ENCODE measurements at places on chromosomes 12 and 14.

- no peak for DNase-seq
Observed at GRCh38 chr14:85175556-85175955, 354.4 kb upstream of the FLRT2 start.

DNA sequence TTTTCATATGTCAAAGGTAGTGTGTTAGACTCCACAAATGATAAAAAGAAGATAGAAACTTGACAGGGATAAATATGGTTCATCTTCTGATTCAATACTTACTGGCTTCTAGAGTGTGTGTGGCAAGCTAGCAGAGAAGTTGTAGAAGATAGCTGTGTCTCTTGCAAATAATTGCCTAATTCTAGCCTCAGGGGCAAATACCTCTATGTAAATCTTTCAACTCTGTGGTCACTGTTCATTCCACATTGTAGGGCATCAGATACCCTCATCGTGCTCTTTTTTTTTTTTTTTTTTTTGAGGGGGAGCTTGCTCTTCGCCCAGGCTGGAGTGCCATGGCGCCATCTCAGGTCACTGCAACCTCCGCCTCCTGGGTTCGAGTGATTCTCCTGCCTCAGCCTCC is 1.7 kb downstream of the OLR1 start:
- no peak for DNase-seq

DNA sequence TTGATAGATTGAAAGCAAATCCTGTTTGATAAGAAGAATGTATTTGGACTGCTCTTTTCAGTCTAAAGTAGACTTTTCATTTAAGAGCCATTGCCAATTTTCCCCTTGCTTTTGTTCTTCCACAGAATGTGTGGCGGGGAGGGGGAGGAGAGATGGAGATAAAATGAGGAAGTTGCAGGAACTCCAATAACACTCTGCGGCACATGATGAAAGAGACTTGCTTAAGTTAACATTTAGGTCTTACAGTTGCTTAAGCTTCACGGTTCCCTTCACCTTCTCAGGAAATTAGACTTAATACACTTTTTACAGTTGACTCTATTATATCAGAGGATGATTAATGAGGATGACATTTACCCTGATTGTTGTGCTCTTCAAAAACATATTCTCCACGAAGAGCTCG is 537.3 kb downstream of the TMTC2 start:
- DNase-seq, result no peak

DNA sequence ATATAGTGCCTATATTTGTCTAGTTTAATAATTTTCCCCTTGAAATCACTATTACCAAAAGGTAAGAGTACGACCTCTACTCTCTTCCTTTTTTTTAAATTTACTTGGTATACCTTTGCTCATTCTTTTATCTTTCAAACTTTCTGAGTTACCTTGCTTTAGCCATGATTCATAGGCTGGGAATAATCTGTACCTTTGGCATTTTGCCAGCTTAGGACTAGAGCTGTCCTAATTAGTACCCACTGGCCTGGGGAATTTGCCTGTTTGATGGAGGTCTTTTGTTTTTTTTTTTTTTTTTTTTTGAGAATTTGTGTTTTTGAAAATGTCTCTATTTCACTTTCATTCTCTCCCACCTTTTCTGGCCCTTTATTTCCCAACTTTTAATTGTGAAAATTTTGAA is 8.7 kb upstream of the SLC4A8 start:
- no peak for DNase-seq

GRCh38 chr12:97967831-97968230 is 505.2 kb downstream of the RMST start:
- no peak for DNase-seq

- DNase-seq, result no peak
Observed at GRCh38 chr12:21292111-21292510, 42.6 kb downstream of the SLCO1A2 start.

DNA sequence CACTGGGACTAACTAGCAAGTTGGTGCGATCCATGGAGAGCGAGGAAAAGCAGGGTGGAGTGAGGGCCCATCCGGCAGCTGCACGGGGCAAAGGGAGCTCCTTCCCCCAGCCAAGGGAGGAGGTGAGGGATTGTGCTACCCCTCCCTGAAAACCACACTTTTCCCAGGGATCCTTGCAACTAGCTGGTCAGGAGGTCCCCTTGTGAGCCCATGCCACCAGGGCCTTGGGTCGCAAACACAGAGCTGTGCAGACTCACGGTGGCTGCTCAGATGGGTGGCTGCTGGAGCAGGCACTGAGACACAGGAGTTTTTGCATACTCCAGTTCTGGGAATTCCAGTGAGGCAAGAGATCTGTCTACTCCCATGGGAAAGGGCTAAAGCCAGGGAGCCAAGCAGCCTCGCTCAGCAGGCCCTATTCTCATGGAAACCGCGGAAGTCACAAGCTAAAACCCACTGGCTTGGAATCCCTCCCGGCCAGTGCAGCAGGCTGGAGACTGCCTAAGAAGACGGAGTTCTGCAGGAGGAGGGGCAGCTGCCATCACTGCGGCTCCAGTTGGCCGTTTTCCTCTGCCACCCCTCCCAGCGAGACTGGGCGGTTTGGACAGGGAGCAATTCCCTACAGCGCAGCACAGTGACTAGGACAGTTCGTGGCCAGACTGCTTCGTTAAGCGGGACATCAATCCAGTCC is 10.9 kb upstream of the ZNF705A start:
- DNase-seq, result no peak

DNA sequence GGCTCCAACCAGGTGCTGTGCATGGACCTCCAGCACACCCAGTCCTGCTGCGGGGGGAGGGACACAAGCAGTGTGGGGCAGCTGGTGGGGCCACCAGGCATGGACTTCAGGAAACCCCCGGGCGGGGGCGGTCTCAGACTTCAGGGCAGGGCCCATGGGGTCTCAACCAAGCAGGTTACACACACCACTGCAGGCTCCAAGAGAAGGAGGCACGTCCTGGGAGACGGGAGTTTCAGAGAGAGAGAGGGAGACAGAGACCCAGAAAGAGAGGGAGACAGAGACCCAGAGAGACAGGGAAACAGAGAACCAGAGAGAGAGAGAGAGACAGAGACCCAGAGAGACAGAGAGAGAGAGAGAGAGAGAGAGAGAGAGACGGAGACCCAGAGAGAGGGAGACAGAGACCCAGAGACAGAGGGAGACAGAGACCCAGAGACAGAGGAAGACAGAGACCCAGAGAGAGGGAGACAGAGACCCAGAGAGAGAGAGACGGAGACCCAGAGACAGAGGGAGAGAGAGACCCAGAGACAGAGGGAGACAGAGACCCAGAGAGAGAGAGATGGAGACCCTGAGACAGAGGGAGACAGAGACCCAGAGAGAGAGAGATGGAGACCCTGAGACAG is 128.9 kb downstream of the NCOR2 start:
- no peak for DNase-seq

GRCh38 chr12:112418273-112418607 is 507 bp upstream of the PTPN11 start:
- DNase-seq, result no peak

DNA sequence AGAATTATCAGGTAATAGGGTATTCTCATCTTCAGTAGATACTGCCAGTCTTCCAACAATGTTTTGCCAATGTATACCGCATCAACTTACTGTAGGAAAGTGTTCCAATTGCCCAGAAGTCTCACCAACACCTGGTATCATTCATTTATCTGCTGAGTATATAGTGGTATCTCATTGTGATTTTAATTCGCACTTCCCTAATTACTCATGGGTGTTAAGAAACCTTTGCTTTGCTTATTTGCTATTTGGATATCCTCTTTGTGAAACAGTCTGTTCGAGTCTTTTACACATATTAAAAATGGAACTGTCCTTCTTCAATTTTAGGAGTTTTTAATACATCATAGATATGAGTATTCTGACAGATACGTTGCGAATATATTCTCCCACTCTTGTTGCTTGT is 6.1 kb downstream of the TM7SF3 start:
- DNase-seq, result no peak

- no peak for DNase-seq
Observed at GRCh38 chr12:46224386-46224785, 44.5 kb downstream of the SLC38A1 start.

DNA sequence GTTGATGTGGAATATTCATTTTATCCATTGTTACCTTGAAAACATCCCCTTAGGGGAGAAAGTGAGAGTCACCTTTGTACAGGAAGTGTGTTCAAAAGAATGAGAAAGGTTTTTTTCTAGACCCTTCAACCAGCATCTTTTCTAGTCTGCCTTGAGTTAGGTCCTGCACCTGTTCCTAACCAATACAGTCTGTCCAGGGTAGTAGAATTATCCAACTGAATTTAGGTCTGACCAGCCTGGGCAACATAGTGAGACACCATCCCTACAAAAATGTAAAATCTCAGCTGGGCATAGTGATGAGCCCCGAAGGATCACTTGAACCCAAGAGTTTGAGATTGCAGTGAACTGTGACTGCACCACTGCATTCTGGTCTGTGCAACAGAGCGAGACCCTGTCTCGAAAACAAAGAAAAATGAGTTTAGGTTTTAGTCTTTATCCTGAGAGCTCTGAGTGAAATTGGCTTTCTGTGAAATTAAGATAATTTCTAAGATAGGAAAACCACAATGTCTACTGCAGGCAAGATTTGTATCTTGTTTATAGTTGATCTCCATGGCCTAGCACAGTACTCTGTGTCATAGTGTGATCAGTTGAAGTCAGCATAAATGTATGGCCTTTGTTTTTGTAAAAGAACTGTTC is 25.2 kb downstream of the ARHGAP5 start:
- no peak for DNase-seq

DNA sequence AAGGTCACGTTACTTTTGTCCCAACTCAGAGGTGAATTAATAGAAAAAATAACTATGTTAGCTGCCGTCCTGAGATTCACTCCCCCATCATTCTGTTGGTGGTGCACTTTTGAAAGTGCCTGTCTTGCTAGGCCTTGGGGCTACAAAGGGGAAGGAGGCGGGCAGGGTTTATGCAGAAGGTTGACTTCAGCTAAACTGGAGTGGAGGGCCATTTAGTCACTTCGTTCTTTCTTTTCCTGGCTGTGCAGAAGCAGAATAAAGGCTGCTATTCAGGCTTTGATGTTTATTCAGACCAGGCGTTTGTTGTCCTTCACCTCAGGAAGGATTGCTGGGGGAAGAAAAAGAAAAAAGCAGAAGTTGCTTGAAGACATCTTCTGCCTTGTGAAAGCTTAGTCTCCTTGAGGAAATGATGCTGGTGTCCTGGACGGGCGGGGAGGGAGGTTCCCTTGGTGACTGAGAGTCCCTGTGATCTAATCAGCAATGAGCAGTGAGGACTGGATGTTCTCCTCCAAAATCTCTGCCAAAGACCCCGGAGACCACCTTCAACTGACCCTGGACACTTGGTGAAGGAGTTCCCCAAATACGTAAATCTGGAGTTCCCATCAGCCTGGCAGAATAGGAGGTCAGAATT is 4.0 kb downstream of the GLT1D1 start:
- no peak for DNase-seq

DNA sequence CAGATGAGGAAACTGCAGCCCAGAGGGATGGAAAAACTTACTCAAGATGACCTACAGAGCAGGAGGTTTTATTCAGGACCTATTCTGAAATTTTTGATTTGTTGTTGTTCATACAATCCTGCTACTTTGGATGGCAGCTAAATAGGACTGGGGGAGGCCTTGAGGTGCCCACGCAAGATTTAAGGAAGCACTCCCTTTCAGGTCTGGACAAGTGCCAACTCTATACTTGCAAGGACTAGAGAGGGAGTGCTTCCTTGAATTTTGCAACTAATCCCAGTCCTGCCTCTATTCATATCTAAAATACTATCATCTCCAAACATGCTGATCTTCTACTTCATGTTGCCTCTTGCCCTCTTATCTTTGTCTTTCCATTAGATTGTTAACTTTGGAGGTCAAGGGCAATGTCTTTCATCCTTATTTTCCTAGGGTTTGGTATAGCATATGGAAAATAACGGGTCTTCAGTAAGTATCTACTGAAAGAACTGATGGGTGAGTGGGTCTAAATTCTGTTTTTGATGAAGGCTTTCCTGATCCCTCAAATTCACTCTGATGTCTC is 28.6 kb upstream of the PPM1H start:
- DNase-seq, result no peak

GRCh38 chr12:103771466-103771865 is 69.6 kb downstream of the NT5DC3 start:
- peak; percentile 18 for DNase-seq

DNA sequence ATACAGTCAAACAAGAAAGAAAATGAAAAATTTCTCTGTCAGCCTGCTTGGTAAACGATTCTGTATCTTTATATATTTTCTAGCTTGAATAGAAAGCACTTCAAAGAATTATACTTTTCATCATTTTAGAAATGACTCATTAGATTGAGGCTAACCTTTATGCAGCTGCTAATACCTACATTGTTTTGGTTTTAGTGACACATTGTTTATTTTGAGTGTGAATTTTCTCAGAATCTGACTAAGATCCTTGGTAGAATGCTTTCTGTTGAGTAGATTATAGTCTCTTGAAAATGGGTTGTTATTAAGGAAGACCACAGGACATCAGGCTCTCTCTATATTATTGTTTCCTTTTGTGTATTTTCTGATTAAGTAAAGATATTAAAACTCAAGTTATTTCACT is at the start of gene PMCH:
Gene PMCH (minus strand): TSS at position 45 of the 400 bp plus-strand sequence. CDS start 63 bp downstream, outside the sequence.
- peak; percentile 56 for DNase-seq

DNA sequence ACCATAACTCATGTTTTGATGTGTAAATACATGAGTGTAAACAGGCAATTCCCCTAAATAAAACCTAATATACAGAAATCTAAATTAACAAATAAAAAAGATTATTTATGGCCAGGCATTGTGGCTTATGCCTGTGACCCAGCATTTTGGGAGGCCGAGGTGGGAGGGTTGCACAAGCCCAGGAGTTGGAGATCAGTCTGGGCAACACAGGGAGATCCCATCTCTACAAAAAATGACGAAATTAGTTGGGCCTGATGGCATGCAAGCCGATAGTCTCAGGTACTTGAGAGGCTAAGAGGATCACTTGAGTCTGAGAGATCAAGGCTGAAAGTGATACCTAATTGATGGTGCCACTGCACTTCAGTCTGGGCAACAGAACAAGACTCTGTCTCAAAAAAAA is 48.7 kb downstream of the BCAT1 start:
- no peak for DNase-seq

- no peak for DNase-seq
Observed at GRCh38 chr14:75489480-75489837, 32.8 kb upstream of the BATF start.

DNA sequence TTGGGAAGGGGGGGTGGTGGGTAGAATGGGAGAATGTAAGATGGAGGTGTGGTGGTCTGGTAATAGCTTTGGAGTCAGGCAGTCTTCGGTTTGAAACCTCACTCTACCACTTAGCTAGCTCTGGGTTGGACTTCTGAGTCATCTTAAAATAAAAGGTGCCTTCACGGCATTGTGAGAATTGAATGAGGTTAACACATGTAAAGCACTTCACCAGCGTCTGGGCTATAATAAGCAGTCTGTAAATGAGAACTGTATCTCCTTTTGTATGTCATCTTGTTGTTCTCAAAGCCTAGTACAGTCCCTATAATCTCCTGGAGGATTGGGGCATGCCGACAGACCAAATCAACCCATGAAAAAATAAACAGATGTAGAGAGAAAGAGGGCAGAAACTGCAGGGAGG is 11.2 kb downstream of the C2CD5 start:
- DNase-seq, result no peak

Data from GM20000 (cell line).